ENCODE measurements at places on chromosomes 4 and X.

- peak; percentile 36 for DNase-seq
Measured at GRCh38 chrX:45851434-45851991, 650.8 kb upstream of the DIPK2B start.

GRCh38 chr4:148808416-148808815, 366.2 kb upstream of the NR3C2 start:
- no peak for DNase-seq

GRCh38 chrX:41468647-41469323, 21.6 kb downstream of the NYX start:
- no peak for DNase-seq

GRCh38 chr4:42816189-42816879, 76.2 kb upstream of the GRXCR1 start:
- no peak for DNase-seq

- DNase-seq, result no peak
Measured at GRCh38 chrX:150184491-150184890, 178.6 kb upstream of the MAMLD1 start.
